ENCODE measurements at places on chromosomes 7 and 10. TPM values are rescaled to one million over a fixed set of nuclear protein-coding genes. Genes with fewer than 3 reads are reported as not detected.

The ITPRID1 gene
- polyA plus RNA-seq, result not detected

The KAZALD1 gene
- 0.81 TPM for polyA plus RNA-seq

The HTR7 gene
- 0.21 TPM for polyA plus RNA-seq

The PNLIPRP2 gene
- 0.05 TPM for polyA plus RNA-seq

The CRYGN gene
- polyA plus RNA-seq, result not detected

The ANK3 gene
- 7.8 TPM for polyA plus RNA-seq

The LBX1 gene
- not detected for polyA plus RNA-seq

The PLCE1 gene
- 1.1 TPM for polyA plus RNA-seq

The NFE2L3 gene
- 2.3 TPM for polyA plus RNA-seq

The SLC16A12 gene
- 0.02 TPM for polyA plus RNA-seq

The KCNMA1 gene
- polyA plus RNA-seq, result 8.4 TPM

The KLLN gene
- 0.15 TPM for polyA plus RNA-seq

The KNDC1 gene
- 0.16 TPM for polyA plus RNA-seq

The CAPZA2 gene
- polyA plus RNA-seq, result 13.6 TPM

The KLF14 gene
- not detected for polyA plus RNA-seq

The COL28A1 gene
- 1.1 TPM for polyA plus RNA-seq

The CAMK2B gene
- polyA plus RNA-seq, result 1.2 TPM

The DOCK1 gene
- polyA plus RNA-seq, result 17.5 TPM

The MNX1 gene
- 0.08 TPM for polyA plus RNA-seq

The PRTFDC1 gene
- polyA plus RNA-seq, result 0.98 TPM

The LLCFC1 gene
- polyA plus RNA-seq, result not detected

The NKX2-3 gene
- polyA plus RNA-seq, result 1.1 TPM

The CALHM1 gene
- not detected for polyA plus RNA-seq

The CHAT gene
- not detected for polyA plus RNA-seq

The CDK6 gene
- polyA plus RNA-seq, result 1.4 TPM

The SPAM1 gene
- not detected for polyA plus RNA-seq

The SDHAF3 gene
- polyA plus RNA-seq, result 5.5 TPM

The TRIM50 gene
- polyA plus RNA-seq, result not detected

The PGAM2 gene
- 2.1 TPM for polyA plus RNA-seq

The LIPN gene
- 1.0 TPM for polyA plus RNA-seq

The SRRM3 gene
- 23.6 TPM for polyA plus RNA-seq

The SLC13A1 gene
- not detected for polyA plus RNA-seq

The LEP gene
- 0.02 TPM for polyA plus RNA-seq

The MRLN gene
- not detected for polyA plus RNA-seq

The ANKRD1 gene
- 0.96 TPM for polyA plus RNA-seq

The PAPOLB gene
- polyA plus RNA-seq, result 0.02 TPM

The ANKRD61 gene
- 0.04 TPM for polyA plus RNA-seq

The ITIH5 gene
- 4.4 TPM for polyA plus RNA-seq

The SRGN gene
- 14.9 TPM for polyA plus RNA-seq

The ADCYAP1R1 gene
- polyA plus RNA-seq, result 0.12 TPM

The NRCAM gene
- polyA plus RNA-seq, result 0.96 TPM

The CPXM2 gene
- polyA plus RNA-seq, result 1.5 TPM

The VENTX gene
- polyA plus RNA-seq, result 0.37 TPM

The PKD1L1 gene
- 0.25 TPM for polyA plus RNA-seq

The NPFFR1 gene
- polyA plus RNA-seq, result 0.01 TPM

The OR2A7 gene
- polyA plus RNA-seq, result 1.6 TPM

The RBP3 gene
- not detected for polyA plus RNA-seq

All from esophagus (tissue), 2 donors.